ENCODE measurements at places on chromosomes 3 and 15. TPM values are rescaled to one million over a fixed set of nuclear protein-coding genes. Genes with fewer than 3 reads are reported as not detected.

Gene GOLGA8T
- 0.65 TPM for total RNA-seq

Gene LRRC31
- not detected for total RNA-seq

Gene LTK
- total RNA-seq, result 1.5 TPM

- no peak for DNase-seq
Observed at GRCh38 chr3:126340596-126340942, 16.6 kb downstream of the KLF15 start.

GRCh38 chr3:46982546-46982945 lies 3.1 kb downstream of the NBEAL2 start:
- DNase-seq, result peak; percentile 3

DNA sequence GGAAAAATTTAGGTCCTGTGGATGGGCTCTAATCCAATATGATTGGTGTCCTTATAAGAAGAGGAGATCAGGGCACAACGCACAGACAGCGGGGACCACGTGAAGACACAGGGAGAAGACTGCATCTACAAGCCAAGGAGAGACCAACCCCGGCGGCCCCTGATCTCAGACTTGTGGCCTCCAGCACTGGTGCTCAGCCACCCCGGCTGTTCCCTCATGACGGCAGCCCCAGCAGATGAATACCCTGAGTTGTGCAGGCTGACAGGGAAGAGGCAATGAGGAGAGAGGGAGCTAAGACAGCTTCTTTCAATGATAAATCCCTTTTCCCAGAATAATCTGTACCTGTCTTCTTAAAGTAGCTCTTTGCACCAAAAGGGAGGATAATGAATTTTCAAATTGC lies 33.3 kb upstream of the CGNL1 start:
- no peak for DNase-seq

Data from Right ventricle myocardium inferior (tissue), 1 donor.